ENCODE measurements at places on chromosomes 16 and 17.

- DNase-seq, result no peak
Observed at GRCh38 chr17:73541561-73541981, 102.7 kb downstream of the SDK2 start.

- no peak for DNase-seq
Observed at GRCh38 chr17:31535581-31535981, 144.1 kb downstream of the RAB11FIP4 start.

GRCh38 chr17:61856035-61856434 lies 7.3 kb downstream of the BRIP1 start:
- no peak for DNase-seq

- DNase-seq, result no peak
Observed at GRCh38 chr17:73324160-73324475, 12.3 kb upstream of the CDC42EP4 start.

DNA sequence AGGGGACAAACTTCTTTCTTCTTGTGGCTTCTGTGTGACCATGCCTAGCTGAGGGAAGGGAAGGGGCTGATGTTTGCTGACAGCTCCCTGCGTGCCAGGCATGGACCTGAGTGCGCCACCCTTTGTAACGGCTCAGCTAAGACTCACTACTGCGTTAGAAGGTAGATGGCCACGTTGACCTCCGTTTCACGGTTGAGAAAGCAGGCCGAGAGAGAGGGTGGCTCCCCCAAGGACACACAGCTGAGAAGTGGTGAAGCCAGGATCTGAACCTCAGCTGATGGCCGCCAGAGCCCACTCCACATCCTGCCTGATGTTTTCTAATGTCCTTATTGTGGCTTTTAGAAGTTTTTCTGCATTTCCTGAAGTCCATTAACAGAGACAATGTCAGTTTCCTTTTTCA lies 45.1 kb downstream of the RGS9 start:
- DNase-seq, result no peak

Measured in midbrain (tissue), 1 donor.